ENCODE measurements at places on chromosomes 2 and 18.
A peak's percentile ranks its signal among the peaks of the same experiment; 100 is the strongest.

GRCh38 chr2:177712462-177712861 is 319.9 kb downstream of the AGPS start:
- no peak for DNase-seq

GRCh38 chr2:64873472-64873924 is 115.7 kb upstream of the SLC1A4 start:
- DNase-seq: peak; percentile 68

- no peak for DNase-seq
These were observed 8.8 kb upstream of the CABLES1 start for GRCh38 chr18:23126376-23127056.

DNA sequence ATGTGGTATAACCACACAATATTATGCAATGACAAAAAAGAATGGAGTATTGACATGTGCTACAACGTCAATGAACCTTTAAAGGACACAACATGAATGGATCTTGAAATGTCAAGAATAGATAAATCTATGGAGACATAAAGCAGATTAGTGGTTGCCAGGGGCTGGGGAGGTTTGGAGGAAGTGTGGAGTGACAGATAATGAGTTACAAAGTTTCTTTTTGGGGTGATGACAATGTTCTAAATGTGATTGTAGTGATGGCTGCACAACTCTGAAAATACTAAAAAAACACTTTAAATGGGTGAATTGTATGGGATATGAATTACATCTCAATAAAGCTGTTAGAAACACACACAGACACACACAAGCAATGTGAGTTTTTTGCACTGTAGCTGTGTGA is 37.4 kb upstream of the C1D start:
- DNase-seq: no peak

GRCh38 chr18:52657043-52657805 is 317.2 kb downstream of the DCC start:
- no peak for DNase-seq

DNA sequence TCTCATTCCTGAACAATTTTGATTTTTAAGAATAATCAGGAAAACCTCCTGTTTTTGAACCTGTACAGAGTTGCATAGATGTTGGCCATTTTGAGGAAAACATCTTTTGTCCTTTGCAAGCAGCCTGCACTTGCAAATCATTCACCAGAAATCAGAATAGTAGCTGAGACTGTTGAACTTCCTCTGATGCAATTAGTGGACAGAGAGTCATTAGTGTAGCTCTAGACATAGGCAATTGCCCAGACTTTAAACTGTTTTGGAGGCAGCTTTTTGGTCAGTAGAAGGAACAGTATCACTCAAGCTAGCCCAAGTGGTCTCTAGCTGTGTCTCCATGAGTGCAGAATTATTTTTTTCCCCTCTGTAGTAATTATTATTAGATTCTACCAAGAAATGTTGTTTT is 326.1 kb downstream of the PIK3C3 start:
- no peak for DNase-seq

- DNase-seq: peak; percentile 61
These were observed 63.0 kb downstream of the NPAS2 start for GRCh38 chr2:100882645-100883613.

DNA sequence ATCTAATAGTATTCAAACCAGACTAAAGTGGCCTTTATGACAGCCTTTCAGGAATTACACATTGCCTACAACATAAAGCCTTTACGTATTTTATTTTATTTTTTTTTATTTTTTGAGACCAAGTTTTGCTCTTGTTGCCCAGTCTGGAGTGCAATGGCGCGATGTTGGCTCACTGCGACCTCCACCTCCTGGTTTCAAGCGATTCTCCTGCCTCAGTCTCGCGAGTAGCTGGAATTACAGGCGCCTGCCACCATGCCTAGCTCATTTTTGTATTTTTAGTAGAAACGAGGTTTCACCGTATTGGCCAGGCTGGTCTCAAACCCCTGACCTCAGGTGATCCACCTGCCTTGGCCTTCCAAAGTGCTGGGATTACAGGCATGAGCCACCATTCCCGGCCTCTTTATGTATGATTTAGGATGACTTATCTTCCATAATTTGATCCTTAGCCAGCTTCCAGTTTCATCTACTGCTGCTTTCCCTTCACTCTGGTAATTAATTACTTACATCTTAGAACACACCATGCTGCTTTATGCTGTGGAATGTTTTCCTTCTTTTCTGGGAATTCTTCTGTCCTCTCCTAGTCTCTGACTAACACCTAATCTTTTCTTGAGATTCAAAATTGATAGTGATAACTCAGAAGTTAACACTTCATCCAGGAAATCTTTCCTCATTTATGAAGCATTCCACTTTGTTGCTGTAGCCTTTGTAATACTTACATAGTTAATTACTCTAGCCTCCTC is 2.6 kb downstream of the USP14 start:
- no peak for DNase-seq

- DNase-seq: no peak
These were observed 3.9 kb upstream of the PXDN start for GRCh38 chr2:1748176-1748740.

DNA sequence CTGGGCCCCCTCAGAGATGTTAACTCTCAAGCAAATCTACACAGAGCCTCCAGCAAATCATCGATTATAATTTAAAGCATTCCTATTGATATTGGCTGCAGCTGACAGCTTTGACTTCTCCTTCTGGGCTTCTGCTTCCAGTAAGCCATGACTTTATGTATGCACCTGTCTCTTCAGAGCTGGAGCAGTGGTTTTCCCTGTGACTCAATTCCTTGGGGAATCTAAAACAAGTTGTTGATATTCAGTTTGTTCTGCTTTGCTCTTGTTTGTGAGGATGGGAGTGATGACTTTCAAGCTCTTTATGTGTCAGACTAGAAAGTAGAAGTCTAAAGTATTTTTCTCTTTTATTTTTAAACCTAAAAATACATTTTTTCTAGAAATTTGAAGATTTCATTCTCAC is 45.1 kb upstream of the TNP1 start:
- DNase-seq: no peak

- DNase-seq: no peak
These were observed 39.8 kb downstream of the RHBDD1 start for GRCh38 chr2:226875438-226876225.

GRCh38 chr18:48975120-48975816 is 24.5 kb upstream of the SMAD7 start:
- no peak for DNase-seq

- DNase-seq: no peak
These were observed 9.2 kb downstream of the HOXD3 start for GRCh38 chr2:176166272-176166671.

- peak; percentile 21 for DNase-seq
These were observed 186.8 kb upstream of the PGAP1 start for GRCh38 chr2:197113275-197113711.
